ENCODE measurements at places on chromosomes 11 and 22.

GRCh38 chr11:70525006-70525405, 126.7 kb downstream of the CTTN start:
- no peak for DNase-seq

GRCh38 chr11:134853992-134854991, 442.2 kb upstream of the B3GAT1 start:
- no peak for DNase-seq

- no peak for DNase-seq
Measured at GRCh38 chr22:17368554-17369438, 464 bp upstream of the CECR2 start.

DNA sequence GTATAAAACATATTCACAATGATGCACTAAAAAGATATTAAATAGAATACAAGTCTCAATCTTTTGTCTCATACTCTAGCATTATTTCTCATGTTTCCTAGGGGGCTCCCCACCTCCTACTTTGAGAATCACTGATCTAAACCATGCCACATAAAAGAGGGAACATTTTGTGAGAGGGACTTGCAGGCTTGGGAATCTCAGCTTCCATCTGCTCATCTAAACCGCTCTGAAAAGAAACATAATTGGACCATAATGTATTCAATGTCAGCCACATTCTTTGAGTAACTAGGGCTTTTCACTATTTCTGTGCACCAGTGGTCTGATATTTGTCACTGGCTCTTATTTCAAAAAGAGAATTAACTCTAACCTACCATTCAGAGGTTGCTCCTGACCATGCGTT, 6.4 kb upstream of the CSRP3 start:
- DNase-seq, result no peak

- no peak for DNase-seq
Measured at GRCh38 chr22:45434981-45435380, 21.5 kb downstream of the RIBC2 start.

DNA sequence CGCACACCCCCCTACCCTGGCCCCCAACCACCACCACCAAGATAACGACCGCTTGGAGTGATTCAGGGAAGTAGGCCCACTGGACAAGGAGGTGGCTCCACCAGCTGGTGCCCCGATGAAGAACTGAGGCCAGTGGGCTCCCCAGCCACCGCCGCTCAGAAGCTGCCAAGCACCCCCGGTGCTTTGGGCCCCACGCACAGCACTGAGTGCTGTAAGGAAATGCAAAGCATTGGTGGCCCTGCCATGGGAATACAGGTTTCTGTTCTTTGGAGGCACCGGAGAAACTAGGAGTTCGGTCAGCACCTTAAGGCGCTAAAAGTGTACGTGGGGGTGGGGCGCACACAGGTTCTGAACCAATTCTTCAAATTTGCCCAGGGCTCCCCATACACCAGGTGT, 664 bp upstream of the PRSS23 start:
- no peak for DNase-seq

DNA sequence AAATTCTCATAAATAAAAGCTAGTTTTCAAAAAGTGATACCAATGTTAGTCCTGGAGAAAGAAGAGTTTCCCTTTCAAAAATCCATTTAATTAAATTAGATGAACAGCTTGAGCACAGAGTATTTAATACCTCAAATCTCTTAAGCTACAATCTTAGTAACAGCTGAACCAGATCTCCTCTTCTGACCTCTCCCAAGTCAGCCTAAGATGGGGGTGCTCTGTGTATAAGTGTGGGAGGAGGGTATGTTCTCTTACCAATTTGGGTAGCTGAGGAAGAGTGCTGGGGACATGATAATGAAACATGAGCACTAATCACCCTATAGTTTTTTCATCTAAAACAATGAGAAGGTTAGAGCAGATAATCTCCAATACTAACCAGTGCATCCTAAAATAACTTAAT, 9.6 kb downstream of the TPH1 start:
- no peak for DNase-seq
